ENCODE measurements at places on chromosomes 6 and 20.

DNA sequence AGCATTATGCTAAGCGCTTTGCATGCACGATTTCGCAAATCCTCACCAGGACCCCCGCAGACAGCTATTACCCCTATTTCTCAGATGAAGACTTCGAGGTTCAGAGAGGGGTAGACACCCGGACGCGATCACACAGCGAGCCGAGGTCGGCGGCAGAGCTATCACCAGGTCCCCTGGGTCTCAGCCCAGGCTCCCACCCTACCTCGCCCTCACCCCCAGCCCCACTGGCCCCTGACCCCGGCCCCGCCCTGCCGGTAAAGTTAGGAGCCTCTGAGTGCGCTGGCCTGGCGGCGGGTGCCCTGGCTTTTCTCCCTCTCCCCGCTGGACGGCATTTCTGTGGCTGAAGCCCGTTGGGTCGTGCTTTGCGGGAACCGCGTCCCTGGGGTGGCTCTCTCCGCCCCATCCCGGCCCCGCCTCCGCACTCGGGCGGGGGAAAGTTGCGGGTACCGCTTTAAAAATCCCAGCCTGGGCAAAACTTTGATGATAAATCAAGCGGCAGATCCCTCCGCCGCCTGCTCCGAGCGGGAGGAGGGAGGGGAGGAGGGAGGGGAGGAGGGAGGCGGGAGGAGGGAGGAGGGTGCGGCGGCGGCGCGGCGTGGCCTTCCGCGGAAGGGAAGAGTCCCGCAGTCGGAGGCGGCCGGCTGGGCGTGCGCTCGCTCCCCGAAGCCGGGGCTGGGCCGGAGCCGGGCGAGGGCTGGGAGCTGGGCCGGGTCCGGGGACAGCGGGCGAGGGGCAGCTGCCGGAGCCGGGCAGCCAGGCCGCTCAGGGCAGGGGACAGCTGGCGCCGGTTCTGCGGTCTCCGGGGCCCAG lies at the start of gene VSTM2L:
TSS of gene VSTM2L (plus strand) at position 624 of the 810 bp plus-strand sequence. CDS start 224 bp downstream, outside the sequence.
- no peak for DNase-seq

- no peak for DNase-seq
Measured at GRCh38 chr6:37125774-37126492, 44.0 kb upstream of the PIM1 start.

DNA sequence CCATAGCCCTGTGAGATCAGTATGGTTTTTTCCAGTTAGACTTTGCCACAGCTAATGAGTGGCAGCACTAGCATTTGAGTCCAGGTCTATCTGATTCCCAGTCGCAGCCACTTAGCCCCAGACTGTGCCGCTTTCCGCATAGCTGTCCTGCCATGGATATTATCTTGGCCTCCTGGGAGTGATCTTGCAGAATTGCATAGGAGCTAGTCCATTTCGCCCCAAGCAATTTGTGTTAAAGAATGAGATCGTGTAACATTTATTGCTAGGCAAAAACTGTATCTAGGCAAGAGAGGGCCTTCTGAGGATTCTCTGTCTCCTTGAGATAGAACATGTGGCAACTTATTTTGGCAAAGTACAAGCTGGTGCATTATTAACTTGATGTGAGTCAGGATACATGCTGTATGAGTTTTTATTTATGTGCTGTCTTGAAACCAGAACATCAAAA lies 74.2 kb downstream of the EZR start:
- no peak for DNase-seq

GRCh38 chr6:94478133-94479005 lies 1059.0 kb upstream of the EPHA7 start:
- DNase-seq = no peak

DNA sequence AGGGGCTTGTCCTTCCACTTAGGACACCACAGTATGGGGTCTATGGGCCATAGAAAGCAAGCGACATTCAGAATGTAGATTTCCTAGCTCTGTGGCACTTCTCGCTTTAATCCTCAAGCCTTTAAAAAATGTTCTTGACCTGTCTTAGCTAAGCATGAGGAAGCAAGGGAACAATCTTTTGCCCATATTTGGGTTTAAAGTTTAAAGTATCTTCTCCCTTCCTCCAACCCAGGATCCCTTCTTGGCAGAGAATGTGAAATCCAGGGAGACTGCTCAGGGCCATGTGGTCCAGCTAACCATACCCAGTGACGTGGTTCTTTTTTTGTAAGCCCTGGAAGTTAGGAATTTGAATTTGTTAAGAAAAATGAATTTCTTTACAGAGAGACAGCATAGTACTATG lies 289.9 kb downstream of the BTBD9 start:
- DNase-seq = no peak

GRCh38 chr20:39897781-39898466 lies 791.1 kb downstream of the MAFB start:
- no peak for DNase-seq

DNA sequence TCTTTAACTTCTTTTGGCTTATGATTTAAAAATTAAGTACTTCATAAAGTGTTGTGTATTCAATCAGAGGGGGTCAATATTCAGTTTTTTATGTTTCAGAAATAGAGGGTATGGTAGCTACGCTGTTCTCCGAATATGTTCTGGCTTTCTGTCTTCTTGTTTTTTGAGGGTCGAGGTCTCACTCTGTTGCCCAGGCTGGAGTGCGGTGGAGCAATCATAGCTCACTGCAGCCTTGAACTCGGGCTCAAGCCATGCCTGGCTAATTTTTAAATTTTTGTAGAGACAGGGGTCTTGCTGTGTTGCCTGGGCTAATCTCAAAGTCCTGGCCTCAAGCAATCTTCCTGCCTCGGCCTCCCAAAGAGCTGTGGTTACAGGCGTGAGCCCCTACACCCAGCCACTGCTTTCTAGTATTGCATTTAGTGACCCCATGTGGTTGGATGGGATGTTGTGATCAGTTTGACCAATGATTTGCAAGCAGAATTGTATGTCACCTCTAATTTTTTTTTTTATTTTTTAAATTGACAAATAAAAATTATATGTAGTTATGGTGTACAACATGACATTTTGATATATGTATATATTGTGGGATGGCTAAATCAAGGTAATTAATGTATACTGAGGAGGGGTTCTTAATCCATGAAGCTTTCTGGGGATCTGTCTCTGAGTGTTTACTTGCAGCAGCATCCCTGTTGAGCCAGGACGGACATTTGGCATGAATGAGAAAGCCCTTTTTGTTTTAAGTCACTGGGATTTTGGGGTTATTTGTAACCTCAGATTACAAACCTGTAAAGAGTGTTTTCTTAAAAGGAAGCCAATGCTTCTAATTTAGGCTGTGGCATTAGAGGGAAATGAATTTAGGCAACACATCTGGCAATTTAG lies 38.5 kb upstream of the DEK start:
- DNase-seq = no peak

- DNase-seq = no peak
Measured at GRCh38 chr20:11086970-11087369, 413.2 kb upstream of the JAG1 start.

DNA sequence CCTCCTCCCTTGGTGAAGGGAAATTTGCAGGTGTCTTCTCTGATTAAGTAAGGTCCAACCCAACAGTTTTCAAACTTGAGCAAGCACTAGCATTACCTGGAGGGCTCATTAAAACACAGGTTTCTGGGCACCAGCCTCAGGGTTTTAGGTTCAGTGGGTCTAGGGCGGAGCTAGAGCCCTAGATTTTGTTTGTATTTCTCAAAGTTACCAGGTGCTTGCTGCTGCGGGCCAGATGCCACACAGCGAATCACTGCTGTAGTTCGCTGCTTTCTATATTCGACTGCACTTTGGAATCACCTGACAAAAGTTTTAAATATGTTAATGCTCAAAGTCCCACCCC lies 869 bp downstream of the COL21A1 start:
- no peak for DNase-seq

- DNase-seq = no peak
Measured at GRCh38 chr6:35185302-35185681, 28.5 kb upstream of the SCUBE3 start.

- DNase-seq = no peak
Measured at GRCh38 chr6:75285283-75285639, 669 bp upstream of the TMEM30A start.

DNA sequence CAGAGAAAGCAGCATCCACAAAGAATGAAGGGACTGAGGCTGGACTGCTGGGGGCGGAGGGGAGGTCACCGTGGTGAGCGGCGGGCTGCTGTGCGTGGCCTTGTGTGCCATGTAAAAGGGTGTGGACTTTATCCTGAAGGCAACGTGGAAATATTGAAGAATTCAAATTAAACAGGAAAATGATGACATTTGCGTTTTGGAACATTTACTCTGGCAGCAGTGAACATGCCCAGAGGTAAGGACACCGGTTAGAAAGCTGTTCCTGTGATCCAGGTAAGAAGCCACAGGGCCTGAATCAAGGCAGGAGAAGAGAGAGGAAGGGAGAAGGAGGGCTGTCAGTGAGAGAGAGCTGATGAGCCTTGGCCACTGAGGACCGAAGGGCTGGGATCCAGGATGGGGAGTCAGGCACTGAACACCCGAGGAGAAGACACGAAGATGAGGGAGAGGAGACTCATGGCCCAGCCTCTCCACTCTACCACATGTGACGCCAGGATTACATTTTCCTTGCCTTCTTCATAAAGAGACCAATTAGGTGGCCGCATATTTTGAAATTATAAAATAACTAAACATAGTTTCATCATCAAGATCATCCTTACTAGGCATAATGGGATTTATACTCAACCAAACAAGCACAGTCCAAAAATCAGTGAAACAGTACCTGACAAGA lies 58.4 kb downstream of the TRAM2 start:
- DNase-seq = no peak

GRCh38 chr20:57128044-57128757 lies 138.2 kb downstream of the BMP7 start:
- no peak for DNase-seq

- DNase-seq = no peak
Measured at GRCh38 chr6:2939315-2940009, 31.9 kb downstream of the SERPINB6 start.

- DNase-seq = no peak
Measured at GRCh38 chr20:54118220-54119001, 48.0 kb upstream of the BCAS1 start.

- DNase-seq = peak; percentile 45
Measured at GRCh38 chr6:149834513-149835481, 29.4 kb downstream of the LRP11 start.

- DNase-seq = no peak
Measured at GRCh38 chr20:23305098-23305497, 45.5 kb upstream of the NXT1 start.

- DNase-seq = no peak
Measured at GRCh38 chr6:29941916-29942274, 437 bp upstream of the HLA-A start.

DNA sequence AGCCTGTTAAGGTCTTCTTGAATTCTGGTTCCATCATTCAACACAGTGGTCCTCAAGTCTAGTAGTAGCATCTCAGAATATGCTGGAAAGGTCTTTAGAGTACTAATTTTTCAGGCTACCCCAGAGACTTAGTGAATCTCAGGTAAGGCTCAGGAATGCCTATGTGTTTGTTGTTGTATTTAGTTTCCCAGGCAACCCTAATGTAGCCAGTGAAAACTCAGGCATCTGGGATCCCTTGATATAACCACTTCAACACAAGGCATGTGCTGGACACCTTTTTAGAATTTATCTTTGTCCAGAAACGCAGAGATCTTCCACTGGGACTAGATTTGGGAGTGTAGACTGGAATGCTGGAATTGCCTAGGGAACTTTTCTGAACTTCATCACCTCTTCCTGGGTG lies 597.9 kb upstream of the FLRT3 start:
- no peak for DNase-seq

GRCh38 chr6:112503091-112503596 lies 156.0 kb downstream of the RFPL4B start:
- no peak for DNase-seq

DNA sequence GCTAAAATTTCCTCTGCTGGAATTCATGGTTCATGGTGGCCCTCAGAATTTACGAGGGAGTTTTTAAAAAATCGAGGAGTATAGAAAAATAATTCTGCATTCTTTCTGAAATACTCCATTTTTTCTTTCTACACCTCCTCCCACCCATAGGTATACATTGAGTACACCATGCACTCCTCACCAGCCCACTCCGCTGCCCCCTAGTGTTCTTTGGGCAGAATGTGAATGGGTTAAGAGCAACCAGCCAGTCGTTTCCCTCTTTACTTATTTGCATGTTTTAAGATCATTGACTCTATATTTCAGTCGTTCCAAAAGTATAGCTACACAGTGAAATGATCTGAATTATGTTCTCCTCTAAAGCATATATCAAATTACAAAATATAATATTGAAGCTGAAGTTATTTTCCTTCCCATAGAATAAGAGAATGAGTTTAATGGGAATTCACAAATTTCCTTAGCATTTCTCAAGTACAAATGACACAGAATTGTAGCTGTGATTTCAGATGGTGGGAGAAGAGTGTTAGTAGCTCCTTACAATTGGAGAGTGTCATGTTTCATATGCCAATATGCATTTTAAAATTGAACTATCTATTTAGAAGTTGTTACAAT lies 977.7 kb upstream of the SLC35B3 start:
- DNase-seq = no peak

DNA sequence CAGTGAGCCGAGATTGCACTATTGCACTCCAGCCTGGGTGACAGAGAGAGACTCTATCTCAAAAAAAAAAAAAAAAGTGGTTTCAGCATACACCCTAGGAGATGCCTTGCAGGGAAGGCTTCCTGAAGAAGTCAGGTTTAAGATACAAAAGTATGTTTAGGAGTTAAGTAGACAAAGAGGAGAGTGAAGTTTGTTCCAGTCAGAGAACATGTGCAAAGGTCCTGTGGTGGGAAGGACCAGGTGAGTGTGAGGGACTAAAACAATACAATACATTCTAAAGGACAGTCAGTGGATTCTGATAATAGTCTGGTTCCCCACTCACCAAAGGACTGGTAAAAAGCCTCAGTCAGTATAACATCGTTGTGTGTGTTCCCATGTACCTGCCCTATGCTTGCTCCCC lies 299.3 kb downstream of the HIVEP2 start:
- no peak for DNase-seq

GRCh38 chr6:11278207-11278559 lies 45.7 kb upstream of the NEDD9 start:
- no peak for DNase-seq

DNA sequence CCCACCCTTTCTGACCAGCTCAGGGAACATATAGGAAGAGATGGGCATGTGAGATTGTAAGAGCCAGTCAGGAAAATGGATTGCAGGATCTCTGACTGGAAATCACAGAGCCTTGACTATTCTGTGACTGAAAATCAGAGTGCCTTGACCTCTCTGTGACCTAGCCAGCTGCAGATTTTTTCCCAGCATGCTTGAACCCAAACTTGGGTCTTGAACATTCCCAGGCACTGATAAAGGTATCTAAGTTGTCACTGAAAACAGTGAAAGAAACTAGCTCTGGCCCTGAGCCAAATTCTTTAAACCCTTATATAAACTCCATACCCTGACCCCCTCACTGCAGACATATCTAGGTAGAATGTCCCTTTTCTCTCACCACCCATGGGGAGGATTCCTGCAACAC lies 2.3 kb upstream of the ZNF165 start:
- DNase-seq = no peak

DNA sequence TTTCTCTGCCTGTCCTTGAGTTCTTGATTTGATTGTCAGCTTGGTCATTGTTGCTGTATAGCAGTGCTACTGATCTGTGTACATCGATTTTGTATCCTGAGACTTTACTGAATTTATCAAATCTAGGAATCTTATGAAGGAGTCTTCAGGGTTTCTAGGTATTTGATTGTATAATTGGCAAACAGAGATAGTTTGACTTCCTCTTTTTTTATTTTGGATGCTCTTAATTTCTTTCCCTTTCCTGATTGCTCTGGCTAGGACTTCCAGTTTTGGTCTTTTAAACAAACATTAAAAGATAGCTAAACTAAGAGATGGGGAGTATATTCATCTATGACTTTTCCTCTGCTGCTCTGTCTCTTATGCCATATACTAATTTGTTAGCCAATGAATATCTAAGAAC lies 62.4 kb downstream of the NCOA7 start:
- no peak for DNase-seq

Data from activated CD4-positive, alpha-beta T cell treated with anti-CD3 and anti-CD28 coated beads for 1 hour (primary cell).